ENCODE measurements at places on chromosomes 16 and 17.
A peak's percentile ranks its signal among the peaks of the same experiment; 100 is the strongest.

DNA sequence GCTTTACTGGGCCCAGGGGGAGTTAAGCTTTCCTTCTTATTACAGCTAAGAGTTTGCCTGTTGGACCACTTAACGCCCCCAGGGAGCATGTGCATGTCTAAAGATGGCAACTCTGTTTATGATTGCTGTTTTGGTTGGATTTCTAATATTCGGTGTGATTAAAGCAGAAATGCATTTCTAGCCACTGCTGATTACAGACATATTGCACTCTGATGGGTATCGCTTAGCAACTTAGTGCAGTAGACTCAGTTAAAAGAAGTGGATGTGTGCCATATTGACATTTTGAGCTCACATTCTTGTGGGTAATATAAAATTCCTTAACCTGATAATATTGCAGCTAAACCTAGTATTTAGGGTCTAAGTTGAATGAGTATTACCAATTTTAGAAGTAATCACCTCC, 4.2 kb downstream of the NF1 start:
- no peak for DNase-seq

DNA sequence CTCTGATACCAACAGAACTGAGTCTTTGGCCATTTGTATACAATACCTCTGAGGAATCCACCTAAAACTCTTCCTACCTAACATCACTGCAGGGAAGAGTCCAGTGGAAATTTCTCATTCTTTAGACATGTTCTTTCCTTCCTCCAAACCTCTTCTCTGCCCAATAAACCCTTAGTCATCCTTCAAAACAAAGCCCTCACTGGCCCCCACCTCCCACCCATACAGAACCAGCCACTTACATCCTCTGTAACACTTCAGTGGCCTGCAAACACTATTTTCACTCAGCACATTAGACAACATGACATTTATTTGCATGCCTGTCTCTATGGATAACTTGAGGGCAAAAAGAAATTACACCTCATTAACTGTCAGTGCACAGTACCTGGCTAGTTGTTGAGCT, 200.3 kb upstream of the NOG start:
- no peak for DNase-seq

DNA sequence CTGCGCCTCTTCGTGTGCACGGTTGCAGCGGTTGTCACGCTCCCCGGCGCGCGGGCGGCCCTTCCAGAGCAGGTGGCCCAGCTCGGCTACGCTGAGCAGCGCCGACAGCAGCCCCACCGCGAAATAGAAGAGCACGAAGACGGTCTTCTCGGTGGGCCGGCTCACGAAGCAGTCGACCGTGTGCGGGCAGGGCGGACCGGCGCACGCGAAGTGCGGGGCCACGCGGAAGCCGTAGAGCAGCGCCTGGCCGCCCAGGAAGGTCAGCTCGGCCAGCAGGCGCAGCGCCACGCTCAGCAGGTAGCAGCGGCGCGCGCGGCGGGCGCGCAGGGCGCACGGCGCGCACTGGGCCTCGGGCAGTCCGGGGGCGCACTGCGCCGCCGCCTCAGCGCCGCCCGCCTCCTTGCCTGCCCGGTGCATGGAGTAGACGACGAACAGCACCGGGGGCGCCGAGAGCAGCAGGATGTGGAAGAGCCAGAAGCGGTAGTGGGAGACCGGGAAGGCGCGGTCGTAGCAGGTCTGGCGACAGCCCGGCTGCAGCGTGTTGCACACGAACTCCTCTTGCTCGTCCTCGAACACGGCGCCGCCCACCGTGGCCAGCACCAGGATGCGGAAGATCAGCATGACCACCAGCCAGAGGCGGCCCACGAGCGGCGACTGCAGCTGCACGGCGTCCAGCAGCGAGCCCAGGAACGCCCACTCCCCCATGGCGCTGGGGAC, 1.3 kb downstream of the GJD3 start:
- DNase-seq = peak; percentile 60

GRCh38 chr16:85569615-85570212, 43.4 kb upstream of the GSE1 start:
- peak; percentile 93 for DNase-seq

DNA sequence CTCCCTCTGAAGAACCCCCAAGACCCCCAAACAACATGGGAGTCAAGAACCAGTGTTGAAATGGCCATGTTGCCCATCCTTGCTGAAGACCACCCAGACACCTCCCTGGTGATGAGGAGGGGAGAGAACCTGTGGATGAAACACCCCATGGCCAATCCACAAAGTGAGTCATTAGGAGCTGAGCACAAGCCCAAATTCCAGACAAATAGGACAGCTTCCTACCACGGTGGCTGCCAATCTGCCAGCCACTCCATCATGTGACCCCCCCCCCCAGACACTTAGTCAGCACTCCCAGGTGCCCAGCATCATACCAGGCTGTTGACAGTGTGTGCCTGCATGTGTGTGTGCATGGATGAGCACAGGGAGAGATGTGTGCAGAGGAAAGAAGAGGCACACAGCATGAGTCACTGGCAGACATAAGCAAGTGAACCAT, 26.4 kb upstream of the RPL38 start:
- DNase-seq = no peak

- no peak for DNase-seq
Measured at GRCh38 chr16:4157376-4157825, 41.2 kb upstream of the ADCY9 start.

GRCh38 chr17:47009759-47010594, 30.9 kb upstream of the RPRML start:
- no peak for DNase-seq

GRCh38 chr16:57045694-57046381, 46.5 kb upstream of the CPNE2 start:
- peak; percentile 84 for DNase-seq

DNA sequence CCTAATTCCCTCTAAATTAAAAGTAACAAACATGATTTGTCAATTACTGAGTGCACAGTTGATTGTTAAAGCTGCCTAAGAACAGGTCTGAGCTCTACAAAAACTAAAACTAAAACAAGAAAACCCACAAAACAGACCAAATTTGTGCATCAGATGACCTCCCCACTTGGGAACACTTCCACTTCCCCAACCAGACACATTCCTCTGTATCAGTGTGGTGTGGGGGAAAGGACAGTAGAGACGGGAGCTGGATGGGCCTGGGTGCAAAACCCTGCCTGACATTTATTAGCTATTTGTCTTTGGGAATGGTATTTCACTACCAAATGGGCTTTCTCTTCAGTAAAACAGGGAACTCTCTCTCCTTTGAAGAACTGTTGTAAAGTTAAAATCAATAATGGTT, 29.8 kb downstream of the STAT3 start:
- no peak for DNase-seq

- no peak for DNase-seq
Measured at GRCh38 chr17:17180741-17181525, 25.2 kb downstream of the PLD6 start.

DNA sequence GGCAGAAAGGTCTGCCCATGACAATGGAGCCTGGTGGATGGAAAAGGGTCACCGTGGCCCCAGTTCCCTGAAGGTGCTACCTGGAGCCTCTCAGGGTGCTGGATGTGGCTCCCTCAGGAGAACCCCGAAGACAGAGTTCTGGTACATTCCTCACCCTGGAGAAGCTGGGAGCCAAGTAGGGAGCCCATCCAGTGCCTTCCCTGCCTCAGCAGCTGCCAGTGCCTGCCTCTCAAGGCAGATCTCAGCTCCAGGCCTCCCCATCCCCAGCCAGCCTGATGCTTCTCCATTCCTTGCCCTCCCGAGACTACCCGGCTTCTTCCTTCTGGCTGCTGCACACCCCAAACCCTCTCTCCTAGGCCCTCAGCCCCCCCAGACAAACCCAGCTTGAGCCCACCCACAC, 20.5 kb downstream of the SCGB1C2 start:
- no peak for DNase-seq

DNA sequence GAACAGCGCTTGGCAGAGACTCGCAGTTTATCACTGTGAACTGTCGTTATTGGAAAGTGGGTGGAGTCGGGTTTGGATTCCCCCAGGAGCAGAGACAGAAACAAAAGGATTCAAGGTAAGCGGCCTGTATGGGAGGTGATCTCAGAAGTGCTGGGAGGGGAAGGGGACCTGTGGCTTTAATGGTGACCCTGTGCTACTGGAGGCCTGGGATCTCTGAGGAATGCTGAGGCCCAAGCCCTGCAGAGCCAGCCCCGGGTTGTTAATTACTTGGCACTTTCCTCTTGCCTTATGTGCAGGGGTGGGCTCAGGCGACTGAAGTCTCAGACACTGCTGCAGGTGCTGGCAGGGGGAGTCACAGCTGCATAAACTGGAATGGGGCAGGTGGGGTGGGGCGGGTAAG, 27.4 kb downstream of the IRF8 start:
- DNase-seq = no peak

DNA sequence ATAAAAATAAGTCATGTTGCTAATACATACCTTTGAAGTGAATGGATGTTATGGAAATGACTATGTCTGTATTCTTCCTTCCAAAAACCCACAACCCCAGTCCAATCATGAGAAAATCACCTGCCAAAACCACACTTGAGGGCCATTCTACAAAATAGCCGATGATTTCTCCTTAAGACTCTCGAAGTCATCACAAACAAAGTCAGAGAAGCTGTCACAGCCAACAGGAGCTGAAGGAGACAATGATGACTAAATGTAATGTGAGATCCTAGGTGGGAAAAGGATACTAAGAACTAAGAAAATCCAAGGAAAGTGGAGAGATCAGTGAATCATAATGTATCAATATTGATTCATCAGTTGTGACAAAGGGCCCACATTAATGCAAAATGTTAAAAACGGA, 432.9 kb upstream of the DYNLRB2 start:
- no peak for DNase-seq

DNA sequence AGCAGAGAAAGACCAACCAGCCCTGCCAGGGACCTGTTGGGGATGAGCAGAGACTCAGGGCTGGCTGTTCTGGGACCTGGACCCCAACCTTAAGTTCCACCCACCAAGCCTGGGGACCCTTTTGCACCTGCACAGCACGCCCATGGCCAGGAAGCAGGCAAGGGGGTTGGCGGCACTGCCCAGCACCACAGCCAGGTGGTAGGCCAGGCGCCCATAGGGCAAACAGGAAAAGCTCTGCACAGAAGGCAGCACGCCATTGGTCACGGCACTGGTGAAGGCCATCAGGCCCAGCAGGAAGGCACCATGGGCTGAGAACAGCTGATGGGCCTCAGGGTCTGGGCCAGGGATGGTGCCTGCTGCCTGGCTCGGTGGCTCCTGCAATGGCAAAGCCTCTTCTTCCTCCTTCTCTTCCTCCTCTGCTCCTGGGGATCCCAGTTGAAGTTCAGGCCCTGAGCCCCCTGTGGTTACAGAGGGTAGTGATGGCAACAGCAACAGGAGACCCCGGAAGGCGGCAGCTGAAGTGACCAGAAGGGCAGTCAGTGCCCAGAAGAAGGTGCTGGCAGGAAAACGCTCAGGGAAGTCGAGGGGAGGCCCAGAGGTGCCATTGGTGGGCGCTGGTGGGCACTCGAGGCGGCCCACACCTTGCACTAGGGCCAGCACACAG, 1.7 kb downstream of the SLC52A1 start:
- no peak for DNase-seq

DNA sequence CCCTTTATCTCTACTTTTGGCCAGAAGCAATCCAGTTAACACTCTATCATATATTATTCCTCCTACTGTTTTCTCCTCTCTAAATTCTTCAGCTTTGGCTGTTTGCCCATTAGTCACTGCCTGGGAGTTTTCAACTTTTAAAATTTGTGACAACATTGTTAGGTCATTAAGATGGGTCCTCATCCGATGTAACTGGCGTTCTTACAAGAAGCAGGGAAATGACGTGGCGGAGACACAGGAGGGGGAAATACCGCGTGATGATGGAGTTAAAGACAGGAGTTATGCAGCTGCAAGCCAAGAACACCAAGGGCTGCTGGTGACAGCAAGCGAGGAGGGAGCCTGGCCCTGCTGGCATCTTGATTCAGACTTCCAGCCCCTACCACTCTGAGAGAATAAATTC, 34.8 kb upstream of the CPHXL start:
- DNase-seq = no peak

Measured in hematopoietic multipotent progenitor cell treated with erythropoietin and hydrocortisone succinate and interleukin-3 and kit ligand, for 6 days (in vitro differentiated cells).